ENCODE measurements at places on chromosomes 16 and 17. TPM values are rescaled to one million over a fixed set of nuclear protein-coding genes. Genes with fewer than 3 reads are reported as not detected.
A peak's percentile ranks its signal among the peaks of the same experiment; 100 is the strongest.

DNA sequence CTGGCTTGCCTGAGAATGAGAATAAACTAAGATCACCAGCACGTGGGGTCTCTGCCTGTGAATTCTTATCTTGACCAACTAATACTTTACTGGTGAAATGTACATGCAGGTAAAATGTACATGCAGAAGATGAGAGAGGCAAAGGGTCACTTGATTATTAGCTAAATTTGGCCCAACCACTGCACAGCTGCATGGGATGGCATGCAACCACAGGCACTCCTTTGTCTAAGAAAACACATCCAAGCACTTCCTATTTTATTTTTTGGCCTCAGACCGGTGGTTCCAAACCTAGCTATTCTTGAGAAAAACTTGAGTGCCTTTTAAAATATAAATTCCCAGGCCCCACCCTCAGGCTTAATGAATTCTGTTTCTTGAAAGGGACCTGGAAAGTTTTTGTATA is 77.9 kb downstream of the SYCE1L start:
- no peak overlapping the region for H3K27ac ChIP-seq
- no peak overlapping the region for H3K4me3 ChIP-seq
- H3K27me3 ChIP-seq, result no peaks in the 10 kb centered on the region
- DNase-seq, result no peak

DNA sequence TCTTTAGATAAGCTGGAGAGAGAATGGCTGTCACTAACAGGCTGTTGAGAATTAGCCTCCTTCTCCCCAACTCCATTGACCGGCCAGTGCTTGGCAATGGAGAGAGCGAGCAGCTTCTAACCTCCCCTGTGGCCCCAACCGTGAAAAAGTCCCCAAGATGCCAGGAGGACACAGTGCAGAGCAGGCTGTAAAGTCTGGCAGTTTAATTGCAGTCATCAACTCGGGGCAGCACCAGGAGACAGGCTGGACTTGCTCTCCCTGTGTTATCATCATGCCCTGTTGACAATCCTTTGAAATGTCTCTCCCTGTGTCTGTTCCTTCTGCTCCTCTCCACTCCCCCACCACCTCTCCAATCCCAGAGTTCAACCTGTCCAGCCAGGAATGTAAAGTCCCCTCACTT is 705 bp upstream of the CDRT4 start:
- H3K4me3 ChIP-seq, result no peak overlapping the region
- DNase-seq, result no peak
- no peaks in the 10 kb centered on the region for H3K27me3 ChIP-seq
- H3K36me3 ChIP-seq, result no peaks in the 10 kb centered on the region
- H3K4me1 ChIP-seq, result no peaks in the 10 kb centered on the region

Gene CDC6
- 10.3 TPM for total RNA-seq

Gene CHAD
- 1.6 TPM for total RNA-seq

GRCh38 chr17:35030780-35031179 is 32.7 kb downstream of the RFFL start:
- H3K36me3 ChIP-seq, result no peaks in the 10 kb centered on the region
- peaks cover 22% of the 10 kb centered on the region for H3K4me1 ChIP-seq
- no peaks in the 10 kb centered on the region for H3K27me3 ChIP-seq
- H3K27ac ChIP-seq, result peak overlapping the region; percentile 75
- H3K4me3 ChIP-seq, result no peak overlapping the region

DNA sequence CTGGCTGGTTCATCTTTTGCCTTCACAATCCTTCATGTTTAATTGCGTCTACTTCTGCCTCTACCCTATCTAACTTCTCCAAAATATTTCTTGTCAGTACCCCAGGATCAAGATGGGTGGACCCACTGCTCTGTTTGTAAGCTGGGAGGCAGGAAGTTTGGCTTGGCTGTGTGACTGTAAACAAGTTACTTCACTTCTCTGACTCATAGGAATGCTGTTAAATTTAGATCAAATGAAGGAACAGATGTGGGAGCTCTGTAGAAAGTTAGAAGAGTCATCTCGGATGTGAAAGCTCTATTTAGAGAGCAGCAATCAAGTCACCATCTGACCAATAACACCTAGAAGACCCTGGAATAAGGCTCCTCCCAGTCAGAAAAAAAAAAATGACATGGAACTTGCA is 55.2 kb upstream of the MRTFB start:
- no peak overlapping the region for H3K4me3 ChIP-seq
- peak overlapping the region; percentile 41 for H3K27ac ChIP-seq
- no peak for DNase-seq
- no peaks in the 10 kb centered on the region for H3K27me3 ChIP-seq
- no peaks in the 10 kb centered on the region for H3K36me3 ChIP-seq

GRCh38 chr17:77006971-77007649 is 133.7 kb upstream of the SEC14L1 start:
- H3K4me3 ChIP-seq, result no peak overlapping the region
- H3K27me3 ChIP-seq, result no peaks in the 10 kb centered on the region
- no peak overlapping the region for H3K27ac ChIP-seq
- H3K36me3 ChIP-seq, result no peaks in the 10 kb centered on the region
- no peaks in the 10 kb centered on the region for H3K4me1 ChIP-seq
- DNase-seq, result no peak

GRCh38 chr17:4422864-4423263 is 10.9 kb upstream of the SPNS3 start:
- no peaks in the 10 kb centered on the region for H3K36me3 ChIP-seq
- no peak overlapping the region for H3K4me3 ChIP-seq
- H3K27ac ChIP-seq, result no peak overlapping the region
- no peaks in the 10 kb centered on the region for H3K4me1 ChIP-seq
- no peak for DNase-seq
- no peaks in the 10 kb centered on the region for H3K27me3 ChIP-seq

DNA sequence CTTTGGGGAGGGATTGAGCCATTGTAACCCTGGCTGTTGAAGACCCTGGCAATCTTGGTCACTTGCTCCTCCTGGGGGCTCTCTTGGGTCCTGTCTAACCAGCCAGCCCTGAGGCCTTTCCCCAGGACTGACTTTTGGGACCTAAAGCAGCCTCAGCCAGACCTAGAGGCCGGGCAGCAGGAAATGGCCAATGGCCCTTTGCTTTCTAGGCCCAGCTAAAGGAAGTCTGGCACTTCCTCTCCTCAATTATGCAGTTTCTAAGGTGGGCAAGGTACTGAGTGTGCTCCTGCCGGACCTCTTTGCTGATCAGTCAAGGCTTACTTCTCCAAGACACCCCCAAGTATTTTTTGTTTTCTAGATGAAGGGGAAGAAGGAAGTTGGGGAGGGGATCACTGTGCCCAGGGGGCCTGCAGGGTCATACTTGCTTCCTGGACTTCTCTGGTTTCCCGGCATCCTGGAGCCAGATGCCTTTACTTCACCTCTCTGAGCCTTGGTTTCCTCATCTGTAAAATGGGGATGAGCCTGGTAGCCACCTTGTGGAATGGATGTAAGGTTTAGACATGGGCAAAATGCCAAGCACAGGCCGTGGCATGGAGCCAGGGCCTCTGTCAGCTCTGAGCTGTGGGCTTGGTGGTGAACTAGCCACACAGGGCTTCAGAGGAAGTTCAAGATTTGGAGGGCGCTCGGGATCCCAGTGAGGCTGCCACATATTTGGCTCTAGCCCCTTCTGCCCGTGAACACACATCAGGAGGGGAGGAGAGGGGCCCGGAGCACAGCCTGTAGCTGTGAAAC is 8.6 kb downstream of the CX3CL1 start:
- H3K4me1 ChIP-seq, result peaks cover 3% of the 10 kb centered on the region
- H3K27me3 ChIP-seq, result no peaks in the 10 kb centered on the region
- H3K27ac ChIP-seq, result peak overlapping the region; percentile 14

GRCh38 chr17:63362115-63362514 is 84.0 kb downstream of the CYB561 start:
- no peaks in the 10 kb centered on the region for H3K27me3 ChIP-seq
- no peak for DNase-seq
- no peaks in the 10 kb centered on the region for H3K4me1 ChIP-seq
- H3K27ac ChIP-seq, result no peak overlapping the region
- H3K36me3 ChIP-seq, result no peaks in the 10 kb centered on the region
- H3K4me3 ChIP-seq, result no peak overlapping the region

Gene SLC25A19
- 5.2 TPM for total RNA-seq

Gene NXPH3
- 15.5 TPM for total RNA-seq

DNA sequence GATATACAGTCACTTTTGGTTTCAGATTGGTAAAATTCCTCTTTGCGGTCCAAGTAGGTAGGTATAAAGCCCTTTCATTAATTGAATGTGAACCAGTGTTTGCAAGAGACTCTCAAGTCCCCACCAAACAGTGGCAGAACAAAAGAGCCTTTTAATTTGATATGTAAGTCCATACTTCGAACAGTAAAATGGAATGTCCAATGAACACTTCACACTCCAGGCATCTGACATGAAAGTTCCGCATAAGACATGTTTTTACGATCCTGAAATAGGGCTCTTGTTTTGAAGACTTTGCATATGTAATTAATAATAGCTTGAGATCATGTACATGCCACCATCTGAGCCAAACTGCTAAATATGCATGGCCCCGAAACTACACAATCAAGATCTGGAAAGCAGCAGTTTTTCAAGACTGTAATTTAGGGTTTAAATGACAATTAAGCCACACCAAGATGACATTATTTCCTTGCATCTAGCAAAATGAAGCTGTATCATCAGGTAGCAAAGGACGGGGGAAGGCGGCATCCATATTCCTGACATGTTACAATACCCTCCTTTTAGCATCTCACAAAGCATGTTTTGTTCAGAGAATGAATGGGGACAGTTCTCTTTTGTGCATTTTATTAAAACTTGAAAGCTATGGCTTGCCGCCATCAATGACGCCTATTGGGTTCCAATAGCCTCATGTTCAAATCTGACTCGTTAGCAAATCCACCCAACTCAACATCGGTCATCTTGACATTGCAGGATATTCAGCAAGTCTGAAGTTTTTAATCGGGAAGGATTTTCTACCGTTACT is 39.4 kb downstream of the LITAF start:
- no peak overlapping the region for H3K4me3 ChIP-seq
- H3K27me3 ChIP-seq, result no peaks in the 10 kb centered on the region
- no peak overlapping the region for H3K27ac ChIP-seq
- no peaks in the 10 kb centered on the region for H3K36me3 ChIP-seq

Gene PRSS27
- total RNA-seq, result 1.9 TPM

DNA sequence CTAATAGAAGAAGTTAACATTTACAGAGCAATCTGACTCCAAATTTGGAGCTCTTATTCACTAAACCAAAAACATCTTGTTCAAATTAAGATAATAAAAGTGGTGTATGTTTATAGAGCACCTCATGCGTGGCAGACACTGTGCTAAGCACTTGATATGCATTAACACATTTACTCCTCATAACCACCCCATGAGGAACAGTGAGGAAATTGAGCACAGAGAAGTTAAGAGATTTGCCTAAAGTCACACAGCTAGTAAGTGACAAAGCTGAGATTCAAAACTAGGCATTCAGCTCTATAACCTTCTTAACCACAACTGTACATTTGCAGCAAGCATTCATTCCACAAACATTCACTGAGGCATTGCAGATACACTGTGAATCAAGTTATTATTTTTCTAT is 94.0 kb downstream of the VAT1L start:
- H3K27me3 ChIP-seq, result no peaks in the 10 kb centered on the region
- H3K4me1 ChIP-seq, result no peaks in the 10 kb centered on the region
- DNase-seq, result no peak
- H3K4me3 ChIP-seq, result no peak overlapping the region
- H3K27ac ChIP-seq, result no peak overlapping the region
- no peaks in the 10 kb centered on the region for H3K36me3 ChIP-seq

GRCh38 chr17:3695129-3695722 is 729 bp downstream of the P2RX5 start:
- no peak for DNase-seq
- H3K27ac ChIP-seq, result no peak overlapping the region
- no peaks in the 10 kb centered on the region for H3K36me3 ChIP-seq
- no peaks in the 10 kb centered on the region for H3K4me1 ChIP-seq

All from prostate gland (tissue), 2 donors.